Astrocyte of the cerebellum (primary cell): ENCODE measurements at places on chromosomes 4 and X.

- DNase-seq: no peak
Observed at GRCh38 chr4:173160871-173161270, 7.7 kb upstream of the GALNT7 start.

DNA sequence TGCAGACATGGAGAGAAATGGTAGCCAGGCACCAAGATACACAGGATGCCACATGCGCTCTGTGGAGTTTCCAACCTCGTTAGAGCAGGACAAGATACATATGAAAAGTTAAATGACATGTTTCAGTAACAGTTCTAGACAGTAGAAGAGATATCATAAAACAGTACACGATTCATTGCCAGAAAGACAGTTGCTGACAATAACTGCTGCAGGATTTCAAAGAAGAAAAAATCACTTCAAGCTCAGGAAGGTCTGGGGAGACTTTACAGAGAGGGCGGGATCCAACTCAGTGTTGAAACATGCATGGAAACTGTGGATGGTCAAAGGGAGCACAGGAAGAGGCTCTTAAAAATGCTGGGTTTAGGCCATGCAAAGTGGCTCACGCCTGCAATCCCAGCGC lies 31.0 kb downstream of the DCTD start:
- DNase-seq: no peak

- peak; percentile 6 for DNase-seq
Observed at GRCh38 chrX:20988118-20988517, 386.1 kb upstream of the CNKSR2 start.

- no peak for DNase-seq
Observed at GRCh38 chr4:57220172-57220571, 110.0 kb upstream of the IGFBP7 start.

- DNase-seq: no peak
Observed at GRCh38 chr4:86939729-86940575, 5.1 kb downstream of the AFF1 start.
